ENCODE measurements at places on chromosomes 1 and 21.
A peak's percentile ranks its signal among the peaks of the same experiment; 100 is the strongest.

DNA sequence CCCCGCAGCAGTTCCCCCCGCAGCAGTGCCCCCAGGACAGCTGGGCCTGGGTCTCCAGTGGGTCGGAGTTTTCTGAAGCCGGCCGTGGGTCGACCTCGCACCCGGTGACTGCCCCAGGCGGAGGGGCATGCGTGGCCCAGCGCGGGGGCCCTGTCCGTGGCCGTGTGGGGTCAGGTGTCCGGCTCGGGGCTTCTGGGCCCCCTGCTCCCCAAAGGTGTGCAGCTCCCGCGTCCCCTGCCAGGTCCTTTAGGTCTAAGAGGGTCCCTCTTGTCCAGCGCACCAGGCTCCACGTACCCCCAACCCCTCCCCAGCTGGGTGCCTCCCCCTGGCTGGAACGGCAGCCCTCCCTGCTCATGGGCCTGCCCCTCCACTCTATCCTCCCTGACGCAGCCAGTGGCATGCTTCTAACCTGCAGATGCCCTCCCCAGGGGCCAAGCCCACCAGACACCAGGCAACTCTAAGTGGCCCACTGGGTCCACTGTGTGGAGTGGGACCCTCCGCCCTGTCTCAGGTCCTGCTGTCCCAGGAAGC lies 5.9 kb upstream of the HES4 start:
- no peak for DNase-seq

GRCh38 chr1:181113059-181113641 lies 24.6 kb downstream of the IER5 start:
- DNase-seq: no peak

DNA sequence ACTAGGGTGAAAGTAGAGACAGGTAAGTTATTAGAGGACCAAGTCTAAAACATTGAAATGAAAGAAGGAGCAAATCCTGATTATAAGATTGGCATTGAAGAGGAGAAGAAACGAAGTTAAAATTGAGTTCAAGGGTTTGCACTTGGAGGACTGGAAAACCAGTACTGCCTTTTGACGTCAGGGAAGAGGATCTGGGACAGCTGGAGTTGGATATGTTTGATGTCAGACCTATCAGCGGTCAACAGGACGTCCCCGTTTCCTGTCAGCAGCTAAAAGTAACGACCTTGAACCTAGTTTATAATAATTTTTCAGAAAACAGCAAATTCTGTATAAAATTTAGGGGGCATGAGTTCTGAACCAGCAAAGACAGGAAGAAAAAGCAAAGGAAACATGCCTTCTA lies 1.2 kb upstream of the NID1 start:
- no peak for DNase-seq

DNA sequence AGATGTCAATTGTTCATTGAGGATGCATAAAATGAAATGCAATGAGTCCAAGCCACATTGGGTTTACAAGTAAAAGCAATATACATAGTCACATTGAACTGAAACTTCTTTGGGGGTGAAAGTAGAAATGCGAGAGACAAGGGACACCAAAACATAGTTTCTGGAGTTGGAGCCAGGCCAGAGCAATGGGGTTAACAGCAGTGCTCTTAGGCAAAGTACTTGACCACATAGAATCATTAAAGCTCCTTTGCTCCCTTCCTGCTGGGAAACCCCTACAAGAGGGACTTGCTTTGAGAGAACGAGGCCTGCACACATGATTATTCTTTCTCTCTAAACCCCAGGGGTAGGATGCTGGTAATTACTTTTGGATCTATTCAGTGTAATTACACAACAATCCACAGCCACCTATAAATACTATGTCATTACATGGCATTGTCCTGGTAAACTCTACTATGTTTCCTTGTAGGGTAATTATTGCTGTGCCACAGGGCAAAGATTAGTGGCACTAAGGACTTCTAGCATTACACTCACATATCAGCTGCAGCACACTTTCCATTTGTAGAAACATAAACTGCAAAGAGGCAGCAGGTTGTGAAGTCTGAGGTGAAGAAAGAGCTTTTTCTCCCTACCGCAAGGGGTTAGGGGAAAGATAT lies 421.6 kb upstream of the PBX1 start:
- no peak for DNase-seq

DNA sequence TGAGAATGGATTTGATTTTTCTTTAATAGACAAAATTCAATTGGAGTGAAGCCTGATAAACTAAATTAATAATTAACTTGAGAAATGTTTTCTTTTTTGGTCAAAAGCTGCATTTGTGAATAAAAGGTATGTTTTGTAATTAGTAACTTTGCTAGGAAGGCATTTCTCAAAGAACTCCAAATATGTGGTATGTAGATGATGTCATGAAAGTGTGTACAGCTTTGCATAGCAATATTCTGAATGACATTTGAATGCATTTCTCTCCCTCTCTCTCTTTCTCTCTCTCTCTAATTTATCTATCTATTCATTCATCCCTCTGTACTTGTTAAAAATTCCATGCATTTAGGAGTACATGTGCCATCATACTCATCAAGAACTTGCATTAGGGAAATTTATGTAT lies 109.1 kb upstream of the ADAMTS5 start:
- DNase-seq: no peak

DNA sequence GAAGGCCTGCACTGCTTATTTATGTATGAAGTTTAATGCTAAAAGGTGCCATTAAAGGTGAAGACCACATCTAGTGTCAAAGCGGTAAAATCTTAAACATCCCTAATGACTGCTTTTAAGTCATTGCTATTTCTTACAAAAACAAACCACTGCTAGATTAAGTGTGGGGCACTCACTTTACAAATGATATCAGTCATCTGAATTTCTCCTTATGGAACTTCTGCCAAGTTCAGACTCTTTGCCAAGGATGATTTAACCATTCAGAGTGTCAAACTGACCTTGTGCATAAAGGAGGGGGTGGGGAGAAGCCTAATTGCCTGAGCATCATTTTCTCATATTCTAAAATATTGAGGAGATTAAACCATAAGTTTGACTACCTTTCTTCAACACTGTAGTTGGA lies 271.5 kb downstream of the TGFB2 start:
- no peak for DNase-seq

DNA sequence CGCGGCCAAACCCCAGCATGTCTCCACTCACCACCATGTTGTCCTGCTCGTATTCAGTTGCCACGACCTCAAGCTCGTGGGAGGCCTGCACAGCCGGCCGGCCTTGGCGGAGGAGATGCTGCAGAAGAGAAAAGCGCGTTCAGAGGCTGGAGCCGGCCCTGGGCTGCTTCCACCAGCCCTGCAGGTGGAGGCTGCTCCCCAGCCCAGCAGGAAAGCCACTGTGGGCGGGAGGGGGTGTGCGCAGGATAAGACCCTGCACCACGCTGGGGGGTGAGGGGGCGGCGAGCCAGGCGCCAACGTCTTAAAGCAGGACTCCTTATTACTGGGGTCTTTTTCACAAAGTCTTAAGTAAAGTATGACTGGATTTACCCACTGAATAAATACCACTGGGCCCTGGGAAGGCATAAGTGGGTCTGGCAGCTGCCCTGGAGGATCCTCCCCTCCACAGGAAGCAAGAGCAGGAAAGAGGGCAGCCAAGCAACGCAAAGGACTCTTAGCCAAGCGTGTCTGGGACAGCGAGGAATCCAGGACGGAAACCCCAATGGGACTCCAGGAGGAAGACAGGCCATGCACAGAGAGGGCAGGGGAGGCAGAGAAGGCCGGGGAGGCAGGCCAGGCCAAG lies 104.8 kb downstream of the NPHP4 start:
- no peak for DNase-seq

- DNase-seq: no peak
Measured at GRCh38 chr21:14554948-14555347, 8.8 kb upstream of the SAMSN1 start.

DNA sequence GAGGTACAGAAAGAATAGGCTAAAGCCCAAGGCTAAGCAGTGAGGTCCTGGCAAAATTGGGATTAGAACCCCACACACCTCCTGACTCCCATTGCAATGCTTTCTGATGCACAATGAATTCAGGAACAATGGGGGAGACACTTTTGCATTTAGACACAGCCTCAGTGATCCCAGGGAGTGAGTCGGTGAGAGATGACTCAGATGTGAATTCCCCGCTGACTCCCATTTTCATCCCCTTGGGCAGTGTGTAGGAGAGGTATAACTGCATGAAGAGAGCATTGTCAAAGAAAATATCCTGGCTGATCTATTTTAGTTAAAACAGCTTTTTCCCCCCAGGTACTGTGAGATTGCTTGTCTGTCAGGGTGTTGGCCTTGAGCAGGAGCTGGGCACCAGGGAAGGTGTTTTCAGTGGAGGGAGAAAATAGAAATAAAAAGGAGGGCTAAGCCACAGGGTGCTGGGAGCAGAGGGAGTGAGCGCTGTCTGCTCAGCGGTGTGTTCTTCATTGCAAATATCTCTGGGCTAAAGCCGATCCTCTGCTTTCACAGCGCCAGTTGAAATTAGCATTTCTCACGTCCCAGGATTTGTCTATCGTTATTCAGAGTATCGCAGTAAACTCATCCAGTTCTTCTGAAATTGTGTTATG lies 247.7 kb upstream of the PTBP2 start:
- no peak for DNase-seq

DNA sequence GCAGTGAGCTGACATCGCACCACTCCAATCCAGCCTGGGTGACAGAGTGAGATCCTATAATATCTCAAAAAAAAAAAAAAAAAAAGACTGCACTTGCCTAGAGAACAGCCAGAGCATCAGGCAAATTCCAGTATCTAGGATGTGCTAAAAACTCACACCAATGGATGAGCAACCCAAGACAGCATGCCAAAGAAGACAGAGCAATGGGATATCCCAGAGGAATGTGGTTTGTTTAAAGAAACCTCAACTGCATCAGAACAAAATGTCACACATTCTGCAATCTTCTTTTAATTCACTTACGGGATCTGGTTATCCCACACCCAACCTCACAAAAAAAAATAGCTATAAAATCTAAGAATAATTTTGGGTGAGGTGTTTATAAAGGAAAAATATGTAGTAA lies 7.3 kb downstream of the KCNH1 start:
- no peak for DNase-seq

- no peak for DNase-seq
Measured at GRCh38 chr1:171037626-171038025, 53.1 kb upstream of the FMO3 start.

- no peak for DNase-seq
Measured at GRCh38 chr1:24657781-24658180, 14.7 kb downstream of the SRRM1 start.

DNA sequence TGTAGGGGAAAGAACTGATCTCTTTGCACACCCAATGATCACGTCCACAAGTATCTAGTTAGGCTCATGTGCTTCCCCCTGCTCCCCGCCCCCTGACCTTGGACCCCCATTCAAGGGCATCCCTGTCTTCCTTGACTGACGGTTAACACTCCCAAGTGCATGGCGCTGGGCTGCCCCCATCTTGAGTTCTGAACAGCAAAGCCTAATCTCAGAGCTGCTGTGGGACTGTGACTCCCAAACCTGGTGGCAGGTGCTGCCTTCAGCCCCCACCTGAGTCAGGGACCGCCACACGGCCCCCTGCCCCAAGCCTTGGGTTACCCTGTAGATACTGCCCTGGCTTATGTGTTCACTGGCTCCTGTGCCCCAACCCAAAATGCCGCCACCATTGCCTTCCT lies 925 bp downstream of the TNNI1 start:
- no peak for DNase-seq

- no peak for DNase-seq
Measured at GRCh38 chr1:214327514-214327913, 46.6 kb downstream of the SMYD2 start.

DNA sequence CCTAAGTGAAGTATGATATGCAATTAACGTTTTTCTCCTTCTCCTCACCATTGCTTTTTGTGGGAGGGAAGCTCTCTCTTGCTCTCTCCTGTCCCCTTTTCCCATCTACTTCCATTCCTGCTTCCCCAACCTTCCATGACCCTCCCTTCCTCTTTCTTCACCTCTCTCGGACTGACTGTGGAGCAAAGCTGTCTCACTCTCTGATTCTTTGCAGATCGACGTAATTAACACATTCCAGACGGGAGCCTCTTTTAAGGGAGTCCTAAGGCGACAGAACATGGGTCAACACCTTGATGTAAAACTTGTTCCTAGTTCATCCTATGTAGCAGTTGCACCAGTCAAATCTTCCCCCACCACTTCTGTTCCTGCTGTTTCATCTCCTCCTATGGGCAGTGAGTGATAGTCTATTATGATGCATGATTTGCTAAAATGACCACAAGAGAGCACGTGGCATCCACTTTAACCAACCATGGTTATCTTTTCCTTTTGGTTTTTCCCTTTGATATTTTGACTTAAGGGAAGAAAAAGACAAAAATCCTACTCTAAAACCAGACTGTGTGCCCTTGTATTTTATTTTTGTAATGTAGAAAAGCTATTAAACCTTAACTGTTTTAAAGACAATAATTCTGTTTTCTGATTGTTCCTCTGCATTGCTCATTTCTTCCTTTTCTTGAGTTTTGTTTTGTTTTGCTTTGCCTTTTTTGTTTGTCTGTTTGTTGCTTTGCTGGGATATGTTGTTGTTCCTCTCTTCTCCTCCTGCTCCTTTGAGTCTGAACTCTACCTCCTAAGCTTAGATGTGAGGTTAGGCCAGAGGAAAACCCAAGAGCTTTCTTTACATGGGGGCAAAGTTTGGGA lies 31.7 kb upstream of the LAX1 start:
- no peak for DNase-seq

DNA sequence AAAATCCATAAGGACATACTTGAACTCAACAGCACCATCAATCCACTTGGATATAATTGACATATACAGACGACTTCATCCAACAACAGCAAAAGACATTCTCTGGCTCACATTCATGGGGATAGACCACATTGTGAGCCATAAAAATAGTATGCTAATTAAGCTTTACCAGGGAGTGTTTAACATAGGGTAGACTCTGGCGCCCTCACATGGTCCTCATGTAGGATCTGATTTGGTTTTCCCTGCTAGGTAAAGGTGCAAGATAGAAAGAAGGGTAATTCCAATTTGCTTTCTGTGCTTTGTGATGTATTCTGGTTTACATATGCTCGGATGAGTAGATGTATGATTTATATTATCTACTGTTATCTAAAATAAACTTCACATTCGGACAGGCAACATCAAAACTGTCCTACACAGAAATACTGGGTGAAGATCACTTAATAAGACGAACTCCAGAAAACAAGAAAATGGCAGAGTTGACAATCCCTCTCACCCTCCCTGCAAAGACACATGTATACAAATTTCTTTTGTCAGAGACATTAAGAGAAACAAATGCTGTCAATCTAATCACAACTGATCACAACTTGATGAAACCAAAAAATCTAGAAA lies 27.7 kb downstream of the CR1L start:
- DNase-seq: peak; percentile 69

DNA sequence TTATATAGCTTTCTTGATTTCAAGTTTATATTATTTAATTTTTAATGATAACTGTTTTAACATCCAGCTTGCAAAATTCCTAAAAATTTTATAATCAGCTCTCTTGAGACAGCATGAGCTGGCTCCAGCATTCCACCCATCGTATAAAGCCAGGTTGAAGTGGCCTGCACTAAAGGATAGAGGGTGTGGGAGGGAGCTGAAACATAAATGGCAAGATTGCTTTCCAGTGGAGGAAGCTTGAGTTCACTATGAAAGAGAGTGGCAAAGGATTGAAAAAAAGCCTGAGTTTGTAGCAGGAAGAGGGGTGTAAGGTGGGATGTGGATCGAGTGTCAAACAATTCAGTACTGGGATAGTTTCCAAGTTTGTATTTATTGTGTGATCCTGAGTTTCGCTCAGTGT lies 48.5 kb upstream of the ZNF644 start:
- no peak for DNase-seq

GRCh38 chr21:14210738-14211137 lies at the start of gene LIPI:
Gene LIPI (minus strand): TSS chr21:14210955. CDS start chr21:14210845, 110 bp downstream.
- no peak for DNase-seq

Data from LNCaP clone FGC (cell line).